Stomach (tissue), 19 donors: ENCODE measurements at places on chromosomes 16 and 17. TPM values are rescaled to one million over a fixed set of nuclear protein-coding genes. Genes with fewer than 3 reads are reported as not detected.

KRTAP2-3 gene
- not detected for polyA plus RNA-seq

CHRNE gene
- 0.93 TPM for polyA plus RNA-seq

ABCA3 gene
- polyA plus RNA-seq = 2.4 TPM

MXRA7 gene
- polyA plus RNA-seq = 54.5 TPM

PRM1 gene
- polyA plus RNA-seq = not detected

HCRT gene
- polyA plus RNA-seq = not detected

RHBDL1 gene
- 3.3 TPM for polyA plus RNA-seq

BHLHA9 gene
- polyA plus RNA-seq = not detected

C1QL1 gene
- 2.9 TPM for polyA plus RNA-seq

BIRC5 gene
- polyA plus RNA-seq = 10.3 TPM

HSD17B2 gene
- polyA plus RNA-seq = 11.3 TPM

PGAP6 gene
- 54.4 TPM for polyA plus RNA-seq

HOXB6 gene
- polyA plus RNA-seq = 5.7 TPM

CDR2L gene
- 18.9 TPM for polyA plus RNA-seq

STAC2 gene
- 0.20 TPM for polyA plus RNA-seq

SLC12A3 gene
- polyA plus RNA-seq = 0.12 TPM

CCDC40 gene
- 1.6 TPM for polyA plus RNA-seq

B3GNT9 gene
- polyA plus RNA-seq = 3.5 TPM

OXLD1 gene
- polyA plus RNA-seq = 59.6 TPM

RDM1 gene
- polyA plus RNA-seq = not detected

SRP68 gene
- 36.9 TPM for polyA plus RNA-seq

SCNN1G gene
- polyA plus RNA-seq = 8.4 TPM

NPIPA3 gene
- not detected for polyA plus RNA-seq

PABPN1L gene
- polyA plus RNA-seq = not detected

SDR42E1 gene
- polyA plus RNA-seq = 2.3 TPM

C1QTNF8 gene
- polyA plus RNA-seq = not detected

TBC1D28 gene
- polyA plus RNA-seq = not detected

WNT9B gene
- not detected for polyA plus RNA-seq

ADGRG3 gene
- 0.95 TPM for polyA plus RNA-seq

CNTNAP4 gene
- not detected for polyA plus RNA-seq

CES5A gene
- polyA plus RNA-seq = not detected

OR1F1 gene
- not detected for polyA plus RNA-seq

NOG gene
- 0.31 TPM for polyA plus RNA-seq

SEZ6L2 gene
- 7.6 TPM for polyA plus RNA-seq

SLC22A31 gene
- polyA plus RNA-seq = 1.4 TPM

CLEC18A gene
- 0.31 TPM for polyA plus RNA-seq

GAS7 gene
- 9.0 TPM for polyA plus RNA-seq

TNRC6C gene
- polyA plus RNA-seq = 0.92 TPM

PIK3R5 gene
- 2.9 TPM for polyA plus RNA-seq

ZFP3 gene
- 1.7 TPM for polyA plus RNA-seq

HELZ gene
- 2.1 TPM for polyA plus RNA-seq

SMIM5 gene
- 10.0 TPM for polyA plus RNA-seq

CDH11 gene
- polyA plus RNA-seq = 6.9 TPM

CDT1 gene
- polyA plus RNA-seq = 3.2 TPM
